CD4-positive, alpha-beta memory T cell (primary cell): ENCODE measurements at places on chromosomes 6 and 20. TPM values are rescaled to one million over a fixed set of nuclear protein-coding genes. Genes with fewer than 3 reads are reported as not detected.

DNA sequence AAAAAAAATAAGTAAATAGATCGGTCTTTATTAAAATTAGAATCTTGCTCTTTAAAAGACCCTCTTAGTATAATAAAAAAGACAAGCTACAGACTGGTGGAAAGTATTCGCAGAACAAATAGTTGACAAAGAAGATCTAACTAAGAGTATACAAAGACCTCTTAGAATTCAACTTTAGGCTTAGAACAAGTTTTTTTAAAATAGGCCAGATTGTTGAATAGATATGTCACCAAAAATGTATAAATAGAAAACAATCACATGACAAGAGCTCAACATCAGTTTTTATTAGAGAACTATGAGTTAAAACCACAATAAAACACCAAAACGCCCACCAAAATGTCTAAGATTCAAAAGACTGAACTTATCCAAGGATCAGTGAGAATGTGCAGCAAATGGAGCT is 632.7 kb upstream of the PTCHD4 start:
- no peaks in the 10 kb centered on the region for H3K36me3 ChIP-seq
- no peak overlapping the region for H3K27ac ChIP-seq
- no peak for DNase-seq
- no peaks in the 10 kb centered on the region for H3K27me3 ChIP-seq

DNA sequence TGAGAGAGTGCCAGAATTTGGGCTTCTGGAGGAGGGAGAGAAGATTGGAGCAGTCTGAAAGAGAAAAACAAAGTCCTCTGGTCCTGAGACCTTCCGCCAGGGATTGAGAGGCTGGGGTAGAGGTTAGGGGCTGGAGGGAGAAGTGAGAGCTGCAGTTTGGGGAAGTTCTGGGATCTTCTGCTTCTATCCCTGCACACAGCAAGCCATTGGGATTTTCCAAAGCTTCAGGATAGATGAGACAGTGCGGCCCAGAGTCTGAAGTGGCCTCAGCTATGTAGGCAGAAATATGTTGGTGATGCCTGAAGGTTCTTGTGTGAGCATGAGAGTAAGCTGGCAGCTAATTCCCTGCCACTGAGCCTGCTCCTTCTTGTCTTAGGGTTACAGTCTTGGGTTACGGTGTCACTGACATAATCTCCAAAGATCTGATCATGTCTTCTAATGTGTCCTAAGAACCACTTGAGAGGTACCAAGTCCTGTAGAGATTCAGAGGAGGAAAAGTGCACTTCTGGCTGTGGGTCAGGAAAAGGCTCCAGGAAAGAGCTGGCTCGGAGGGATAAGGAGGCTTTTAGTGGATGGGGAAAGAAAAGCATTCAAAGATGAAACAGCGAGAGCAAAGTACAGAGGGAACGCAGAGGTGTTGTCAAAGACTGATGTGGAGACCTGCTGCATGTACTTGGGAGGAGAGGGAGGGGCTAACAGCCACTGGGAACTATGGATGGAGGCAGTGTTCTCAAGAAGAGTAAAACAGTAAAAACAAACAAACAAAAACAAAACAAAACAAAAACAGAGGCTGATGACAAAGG is 131.1 kb upstream of the MYLIP start:
- no peaks in the 10 kb centered on the region for H3K4me1 ChIP-seq
- H3K4me3 ChIP-seq: no peak overlapping the region
- H3K27me3 ChIP-seq: no peaks in the 10 kb centered on the region
- no peak overlapping the region for H3K27ac ChIP-seq

GRCh38 chr6:5623769-5624168 is 362.5 kb downstream of the FARS2 start:
- no peak overlapping the region for H3K27ac ChIP-seq
- no peak for DNase-seq
- H3K27me3 ChIP-seq: no peaks in the 10 kb centered on the region
- no peaks in the 10 kb centered on the region for H3K36me3 ChIP-seq
- no peak overlapping the region for H3K4me3 ChIP-seq

DNA sequence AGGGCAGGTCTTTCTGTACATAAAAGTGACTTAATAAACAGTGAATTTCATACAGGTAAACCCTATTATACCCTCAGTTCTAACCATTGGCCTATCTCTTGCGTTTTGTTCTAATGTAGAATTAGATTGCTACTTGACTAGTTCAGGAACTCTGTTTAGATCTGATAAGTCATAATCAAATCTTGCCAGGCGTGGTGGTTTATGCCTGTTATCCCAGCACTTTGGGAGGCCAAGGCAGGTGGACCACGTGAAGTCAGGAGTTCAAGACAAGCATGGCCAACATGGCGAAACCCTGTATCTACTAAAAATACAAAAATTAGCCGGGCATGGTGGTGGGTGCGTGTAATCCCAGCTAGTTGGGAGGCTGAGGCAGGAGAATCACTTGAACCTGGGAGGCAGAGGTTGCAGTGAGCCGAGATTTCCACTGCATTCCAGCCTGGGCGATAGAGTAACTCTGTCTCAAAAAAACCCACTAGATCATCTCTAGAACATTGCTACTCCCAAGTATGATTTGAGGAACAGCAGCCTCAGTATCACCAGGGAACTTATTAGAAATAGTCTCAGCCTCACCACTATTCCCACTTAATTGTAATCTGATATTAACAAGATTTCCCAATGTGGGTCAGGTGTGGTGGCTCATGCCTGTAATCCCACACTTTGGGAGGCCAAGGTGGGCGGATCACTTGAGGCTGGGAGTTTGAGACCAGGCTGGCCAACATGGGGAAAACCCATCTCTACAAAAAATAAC is 12.2 kb downstream of the GTPBP2 start:
- H3K36me3 ChIP-seq: peaks cover 40% of the 10 kb centered on the region
- H3K4me1 ChIP-seq: no peaks in the 10 kb centered on the region
- no peak for DNase-seq
- no peak overlapping the region for H3K27ac ChIP-seq
- no peak overlapping the region for H3K4me3 ChIP-seq

Gene TEAD3
- 0.08 TPM for polyA plus RNA-seq

- no peak overlapping the region for H3K27ac ChIP-seq
- H3K4me1 ChIP-seq: no peaks in the 10 kb centered on the region
- DNase-seq: no peak
- no peaks in the 10 kb centered on the region for H3K27me3 ChIP-seq
Measured at GRCh38 chr6:39840781-39841180, 48.6 kb downstream of the DAAM2 start.
